ENCODE measurements at places on chromosomes 2 and 18.
A peak's percentile ranks its signal among the peaks of the same experiment; 100 is the strongest.

GRCh38 chr2:170467568-170468422, 247.3 kb upstream of the SP5 start:
- DNase-seq: no peak

DNA sequence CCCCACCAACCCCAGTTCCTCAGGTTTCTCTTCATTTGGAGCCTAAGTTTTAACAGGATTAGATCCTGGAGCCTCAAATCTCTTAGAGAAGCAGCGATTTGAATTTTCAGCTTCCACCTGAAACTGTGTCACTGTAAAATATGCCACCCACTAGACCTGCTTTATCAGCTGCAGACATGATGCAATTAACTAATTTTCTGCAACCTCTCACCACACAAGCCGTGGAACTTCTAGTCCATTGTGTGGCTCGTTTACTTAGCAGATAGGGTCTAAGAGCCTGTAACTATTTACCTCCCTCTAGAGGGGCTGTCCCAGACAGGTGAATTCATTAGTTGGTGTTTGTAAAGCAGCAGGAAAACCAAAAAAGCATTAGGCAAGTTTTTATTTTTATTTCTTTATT, 31.6 kb upstream of the FZD5 start:
- no peak for DNase-seq

- peak; percentile 40 for DNase-seq
These were observed 91.7 kb upstream of the ITGA6 start for GRCh38 chr2:172335736-172336135.

DNA sequence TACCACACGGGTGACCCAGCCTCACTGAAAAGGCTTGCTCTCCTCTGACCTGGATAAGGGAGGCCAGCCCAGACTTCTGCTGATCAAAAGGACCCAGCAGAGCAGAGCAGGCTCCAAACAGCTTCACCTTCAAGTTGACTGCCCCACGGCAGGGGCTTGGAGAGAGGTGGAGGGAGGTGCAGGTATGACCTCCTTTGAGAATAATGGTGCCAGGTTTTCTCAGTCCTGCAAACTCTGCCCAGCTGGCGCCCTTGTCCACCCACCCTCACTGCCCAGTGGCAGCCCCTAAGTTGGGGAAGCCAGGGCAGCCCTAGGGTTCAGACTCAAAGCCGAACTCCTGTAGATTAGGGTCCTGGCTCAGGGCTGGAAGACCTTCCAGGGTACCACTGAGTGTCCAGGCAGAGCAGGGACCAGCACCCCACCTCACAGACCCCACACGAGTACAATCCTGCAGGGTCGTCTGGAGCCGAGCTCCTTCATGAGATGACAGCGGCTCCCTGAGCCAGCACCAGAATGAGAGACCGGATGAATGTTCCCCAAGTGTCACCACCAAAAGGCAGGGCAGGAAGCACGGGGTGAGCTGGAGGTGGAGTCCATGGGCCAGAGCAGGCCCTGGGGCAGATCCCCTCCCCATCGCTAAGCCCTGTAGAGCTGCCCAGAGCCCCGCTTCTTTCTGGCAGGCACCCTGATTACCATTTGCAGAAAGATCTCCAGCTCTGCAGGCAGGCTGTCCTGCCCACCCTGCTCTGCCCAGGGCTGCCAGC, 3.6 kb upstream of the GPC1 start:
- no peak for DNase-seq

- no peak for DNase-seq
These were observed 19.5 kb upstream of the CXXC1 start for GRCh38 chr18:50306944-50307343.

- no peak for DNase-seq
These were observed 20.9 kb upstream of the TANK start for GRCh38 chr2:161139098-161139987.

- DNase-seq: no peak
These were observed 870.0 kb upstream of the CHAC2 start for GRCh38 chr2:52897511-52898044.

- DNase-seq: no peak
These were observed 564 bp downstream of the MPV17 start for GRCh38 chr2:27322301-27322765.

DNA sequence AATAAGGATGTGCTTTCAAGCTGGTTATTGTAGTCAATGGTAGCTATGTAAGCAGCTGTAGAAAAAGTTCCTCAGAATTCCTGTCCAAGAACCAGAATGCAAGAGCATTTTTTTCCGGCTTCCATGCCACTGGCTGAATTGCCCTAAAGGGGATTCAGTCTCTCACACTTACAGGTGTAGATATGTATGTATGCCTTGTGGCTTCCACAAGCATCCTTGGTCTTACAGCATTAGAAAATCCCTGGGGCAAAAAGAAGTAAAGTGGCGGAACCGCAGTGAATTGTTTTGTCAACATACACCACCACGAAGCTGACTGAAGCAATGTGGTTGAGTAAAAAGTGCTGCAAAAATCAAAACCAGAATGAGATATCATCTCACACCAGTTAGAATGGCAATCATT, 54.6 kb downstream of the FANCL start:
- DNase-seq: no peak

DNA sequence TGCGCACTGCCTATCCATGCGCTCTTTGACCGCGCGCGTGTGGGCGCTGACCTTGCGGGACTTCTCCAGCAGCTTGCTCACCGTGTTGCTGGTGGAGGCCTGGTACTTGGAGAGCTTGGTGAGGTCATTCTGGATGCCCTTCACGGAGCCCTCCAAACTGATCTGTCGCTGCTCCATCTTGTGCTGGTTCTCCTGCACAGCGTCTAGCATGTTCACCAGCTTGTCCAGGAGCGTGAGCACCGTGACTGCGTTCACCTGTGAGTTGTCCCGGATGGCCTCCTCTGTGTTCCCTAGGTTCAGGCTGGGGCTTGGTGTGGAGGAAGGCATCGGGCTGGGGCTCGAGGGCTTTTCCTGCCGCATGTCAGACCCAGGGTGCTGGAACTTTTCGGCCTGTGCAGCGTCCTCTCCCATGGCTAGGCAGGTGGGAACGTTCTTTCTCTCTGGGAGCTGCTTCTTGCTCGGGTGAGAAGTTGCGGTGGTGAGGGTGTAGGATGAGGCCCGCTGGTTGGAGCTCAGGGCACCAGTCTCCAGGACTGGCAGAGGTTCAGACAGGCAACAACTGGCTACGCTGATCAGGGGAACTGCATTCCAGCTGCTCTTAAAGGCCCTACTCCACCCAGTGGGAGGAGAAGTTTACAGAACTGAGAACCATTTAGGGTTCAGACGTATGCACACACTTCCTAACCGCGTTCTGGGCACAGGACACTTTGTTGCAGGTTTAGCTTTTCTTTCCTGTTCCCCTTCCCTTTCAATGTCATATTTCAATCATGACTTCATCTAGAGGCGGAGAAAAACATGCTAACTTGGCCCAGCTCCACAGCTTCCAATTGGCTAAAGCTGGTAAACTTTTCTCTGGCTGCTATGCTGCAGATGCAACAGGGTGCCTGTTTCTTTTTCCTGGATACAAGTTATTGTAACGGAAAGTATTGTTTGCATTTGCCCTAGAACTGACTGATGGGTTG, at the start of gene CAVIN2:
Gene CAVIN2, minus strand, starts transcription at position 574 of the 962 bp plus-strand sequence. Its CDS starts 163 bp downstream, at position 411.
- DNase-seq: no peak

- DNase-seq: no peak
These were observed 351.9 kb upstream of the SALL3 start for GRCh38 chr18:78627551-78628346.

GRCh38 chr2:59249441-59250306, 1008.5 kb upstream of the FANCL start:
- DNase-seq: no peak

DNA sequence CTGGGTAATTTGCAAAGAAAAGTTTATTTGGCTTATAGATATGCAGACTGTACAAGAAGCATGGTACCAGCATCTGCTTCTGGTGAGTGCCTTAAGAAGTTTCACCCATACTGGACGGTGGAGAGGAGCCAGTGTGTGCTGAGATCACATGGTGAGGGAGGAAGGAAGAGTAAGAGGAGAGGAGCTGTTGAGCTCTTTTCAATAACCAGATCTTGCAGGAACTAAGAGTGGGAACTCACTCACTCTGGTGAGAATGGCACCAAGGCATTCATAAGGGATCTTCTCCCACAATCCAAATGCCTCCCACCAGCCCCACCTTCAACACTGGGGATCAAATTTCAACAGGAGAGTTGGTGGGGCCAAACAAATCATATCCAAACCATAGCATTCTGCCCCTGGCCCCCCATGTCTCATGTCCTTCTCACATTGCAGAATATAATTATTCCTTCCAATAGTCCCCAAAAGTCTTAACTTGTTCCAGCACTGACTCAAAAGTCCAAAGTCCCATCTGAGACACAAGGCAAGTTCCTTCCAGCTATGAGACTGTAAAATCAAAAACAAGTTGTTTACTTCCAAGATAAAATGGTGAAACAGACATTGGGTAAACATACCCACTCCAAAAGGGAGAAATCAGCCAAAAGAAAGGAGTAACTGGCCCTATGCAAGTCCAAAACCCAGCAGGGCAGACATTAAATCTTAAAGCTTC, 11.7 kb upstream of the TMEM37 start:
- no peak for DNase-seq

- peak; percentile 47 for DNase-seq
These were observed 47.8 kb upstream of the REG3G start for GRCh38 chr2:78977661-78978145.

GRCh38 chr18:9810299-9810698, 75.5 kb upstream of the TXNDC2 start:
- DNase-seq: no peak

- DNase-seq: no peak
These were observed 25.4 kb upstream of the DUSP2 start for GRCh38 chr2:96170626-96171025.

DNA sequence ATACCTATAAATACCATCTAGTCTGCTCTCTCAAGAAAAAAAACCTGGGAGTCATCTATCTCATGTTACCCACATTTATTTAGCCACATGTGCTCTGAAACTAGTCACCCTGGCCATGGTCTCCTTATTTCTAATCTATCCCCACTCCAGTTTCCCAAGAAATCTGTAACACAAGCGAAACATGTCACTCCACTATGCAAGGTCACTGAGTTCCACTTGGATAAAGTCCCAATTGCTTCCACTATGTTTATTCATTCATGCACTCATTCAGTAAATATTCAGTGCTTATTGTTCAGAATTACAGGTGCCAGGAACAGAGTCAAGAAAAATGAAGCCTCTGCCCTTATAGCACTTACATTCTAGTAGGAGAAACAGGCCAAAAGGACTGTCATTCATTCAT, 369.4 kb upstream of the CYRIA start:
- no peak for DNase-seq

DNA sequence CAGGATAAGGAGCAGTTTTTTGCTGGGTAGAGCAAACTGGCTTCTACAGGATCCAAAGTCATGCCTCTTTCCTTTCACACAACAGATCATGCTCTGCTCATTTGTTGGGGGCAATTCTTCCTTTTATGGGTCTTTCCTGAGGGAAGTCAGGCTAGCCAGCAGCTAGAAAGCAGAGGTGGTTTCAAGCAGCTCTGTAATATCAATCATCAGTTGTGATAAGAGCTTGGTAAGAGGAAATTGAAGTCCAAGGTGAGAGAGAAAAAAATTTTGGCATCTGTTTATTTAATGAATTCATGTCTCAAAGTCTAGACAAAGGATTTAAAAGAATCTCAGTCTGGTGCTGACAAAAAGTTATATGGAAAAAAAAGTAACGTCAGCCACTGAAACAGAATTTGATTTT, 6.2 kb downstream of the TMEM87B start:
- DNase-seq: no peak

- no peak for DNase-seq
These were observed 25.5 kb upstream of the RALBP1 start for GRCh38 chr18:9449600-9450414.

DNA sequence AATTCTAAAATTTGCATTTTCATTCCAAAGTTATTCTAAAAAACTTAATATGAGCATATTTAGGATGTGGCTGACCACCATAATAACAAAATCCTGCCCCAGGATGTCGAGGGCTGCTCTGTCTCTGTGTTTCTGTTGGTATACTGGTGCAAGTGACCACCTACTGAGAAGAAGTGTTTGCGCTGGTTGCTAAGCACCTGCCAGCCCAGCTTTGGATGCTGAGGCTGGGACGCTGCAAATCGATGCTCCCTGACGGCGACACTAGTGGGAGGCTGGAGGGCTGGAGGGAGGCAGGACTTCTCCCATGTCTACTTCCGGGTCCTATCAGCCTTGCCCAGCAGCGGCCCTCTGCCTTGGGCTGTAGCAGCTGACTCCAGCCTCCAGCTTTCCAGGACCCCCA, 45.0 kb downstream of the LAMA1 start:
- no peak for DNase-seq

- DNase-seq: no peak
These were observed 352.1 kb downstream of the MTX2 start for GRCh38 chr2:176621350-176621749.

DNA sequence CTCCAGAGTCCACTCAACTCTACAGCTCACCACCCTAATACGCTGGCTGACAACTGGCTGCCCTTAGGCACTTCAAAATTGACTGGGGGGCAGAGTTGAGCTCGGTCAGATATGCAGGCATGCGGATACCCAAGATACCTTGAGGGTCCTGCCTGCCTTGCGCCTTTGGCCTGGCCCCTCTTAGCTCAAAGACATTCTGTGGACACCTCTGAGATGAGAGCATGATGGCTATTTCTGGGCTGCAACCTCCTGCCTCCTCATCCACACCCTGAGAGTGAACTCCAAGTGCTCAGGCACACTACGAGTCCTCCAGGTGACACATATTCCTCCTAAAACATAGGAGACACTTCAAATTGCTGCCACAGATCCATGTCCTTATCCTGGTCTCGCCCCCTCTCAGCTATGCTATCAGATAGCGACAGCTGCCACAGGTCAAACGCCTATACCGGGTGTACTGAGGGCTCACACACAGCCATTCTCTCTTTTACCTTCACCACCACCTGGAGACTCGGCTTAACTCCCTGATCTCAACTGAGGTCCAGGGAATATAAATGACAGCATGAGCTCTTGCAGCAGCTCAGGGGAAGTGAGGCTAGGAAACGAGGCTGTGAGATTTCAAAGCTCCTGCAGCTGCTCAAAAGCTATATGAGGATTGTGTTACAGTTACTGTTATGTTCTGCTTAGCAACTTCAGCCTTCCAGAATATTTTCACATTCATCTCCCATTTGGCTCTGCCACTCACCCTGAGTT, 60.5 kb upstream of the TEX51 start:
- no peak for DNase-seq

DNA sequence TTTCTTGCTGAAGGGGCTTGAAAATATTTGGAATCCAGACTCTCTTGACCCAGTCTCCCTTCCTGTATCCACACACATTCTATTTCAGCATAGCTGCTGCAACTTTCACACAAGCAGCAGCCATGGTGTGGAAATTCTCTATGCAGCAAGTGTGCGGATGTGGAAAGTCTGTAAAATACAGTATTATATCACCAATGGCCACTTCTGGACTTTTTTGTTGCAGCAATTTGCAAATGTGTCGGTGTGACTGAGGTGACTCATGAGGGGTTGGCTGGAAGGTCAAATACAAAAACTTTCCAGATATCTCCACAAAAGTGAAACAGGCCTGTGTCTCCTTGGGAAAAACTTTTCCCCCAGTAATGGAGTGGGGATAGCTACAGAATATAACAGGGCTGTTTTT, 299.3 kb upstream of the GYPC start:
- no peak for DNase-seq

- DNase-seq: no peak
These were observed 612.6 kb upstream of the ACVR2A start for GRCh38 chr2:147232225-147232669.

- DNase-seq: no peak
These were observed 45.8 kb downstream of the MBP start for GRCh38 chr18:77086656-77087392.

All from HL-60 (cell line).